ENCODE measurements at places on chromosomes 2 and 18.

DNA sequence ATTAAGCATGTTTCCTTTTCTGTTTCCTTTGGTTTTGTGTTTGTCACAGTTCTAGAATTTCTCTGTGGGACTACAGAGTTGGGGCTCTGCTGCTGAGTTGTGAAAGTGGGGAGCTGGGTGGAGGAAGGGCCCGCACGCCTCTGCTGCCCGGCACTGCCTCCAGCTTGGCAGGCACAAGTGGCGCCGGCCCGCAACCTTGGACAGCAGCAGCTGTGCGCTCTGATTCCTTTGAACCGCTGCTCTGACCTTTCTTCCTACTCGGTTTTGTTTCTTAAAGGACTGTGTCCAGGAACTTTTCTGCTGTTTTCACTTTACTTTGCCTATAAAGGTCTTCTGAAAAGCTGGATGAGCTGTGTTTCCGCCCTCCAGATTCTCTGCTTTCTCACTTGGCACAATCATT lies 137.6 kb upstream of the ALPP start:
- DNase-seq: no peak

DNA sequence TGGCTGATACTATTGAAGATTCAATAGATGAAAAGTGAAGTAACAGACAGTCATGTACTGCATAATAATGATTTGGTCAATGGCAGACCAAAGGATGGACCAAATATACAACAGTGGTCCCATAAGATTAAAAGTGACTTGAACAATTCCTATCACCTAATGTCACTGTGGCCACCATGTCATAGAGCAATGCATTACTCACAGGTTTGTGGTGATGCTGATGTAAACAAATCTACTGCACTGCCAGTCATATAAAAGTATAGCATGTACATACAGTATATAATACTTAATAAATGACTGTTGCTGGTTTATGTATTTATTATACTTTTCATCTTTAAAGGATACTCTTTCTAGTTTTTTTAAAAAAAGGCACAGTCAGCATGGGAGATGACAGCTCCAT lies 99.9 kb downstream of the USP34 start:
- DNase-seq: peak; percentile 16

DNA sequence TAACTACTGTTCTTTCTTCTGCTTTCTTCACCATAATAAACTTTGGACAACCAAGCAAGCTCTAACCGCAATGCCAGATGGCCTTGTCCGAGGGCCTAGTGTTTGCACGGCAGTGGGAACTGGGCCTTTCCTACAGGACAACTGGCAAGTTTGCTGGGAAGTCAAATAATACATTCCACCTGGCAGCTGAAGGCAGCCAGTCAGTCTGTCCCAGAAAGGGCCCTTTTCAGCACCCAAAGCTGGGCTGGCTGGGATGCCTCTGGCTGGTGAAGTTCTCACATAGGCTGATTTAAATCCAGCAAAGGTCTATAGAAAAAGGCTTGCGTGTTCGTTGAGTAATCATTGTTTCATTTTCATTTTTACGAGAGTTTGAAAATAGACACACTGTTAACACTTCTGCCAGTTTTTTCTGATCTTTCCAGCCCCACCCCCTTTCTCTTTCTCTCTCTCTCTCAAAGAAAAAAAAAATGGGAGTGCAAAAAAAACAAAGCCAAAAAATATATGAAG lies 110.0 kb upstream of the EPAS1 start:
- peak; percentile 83 for DNase-seq

DNA sequence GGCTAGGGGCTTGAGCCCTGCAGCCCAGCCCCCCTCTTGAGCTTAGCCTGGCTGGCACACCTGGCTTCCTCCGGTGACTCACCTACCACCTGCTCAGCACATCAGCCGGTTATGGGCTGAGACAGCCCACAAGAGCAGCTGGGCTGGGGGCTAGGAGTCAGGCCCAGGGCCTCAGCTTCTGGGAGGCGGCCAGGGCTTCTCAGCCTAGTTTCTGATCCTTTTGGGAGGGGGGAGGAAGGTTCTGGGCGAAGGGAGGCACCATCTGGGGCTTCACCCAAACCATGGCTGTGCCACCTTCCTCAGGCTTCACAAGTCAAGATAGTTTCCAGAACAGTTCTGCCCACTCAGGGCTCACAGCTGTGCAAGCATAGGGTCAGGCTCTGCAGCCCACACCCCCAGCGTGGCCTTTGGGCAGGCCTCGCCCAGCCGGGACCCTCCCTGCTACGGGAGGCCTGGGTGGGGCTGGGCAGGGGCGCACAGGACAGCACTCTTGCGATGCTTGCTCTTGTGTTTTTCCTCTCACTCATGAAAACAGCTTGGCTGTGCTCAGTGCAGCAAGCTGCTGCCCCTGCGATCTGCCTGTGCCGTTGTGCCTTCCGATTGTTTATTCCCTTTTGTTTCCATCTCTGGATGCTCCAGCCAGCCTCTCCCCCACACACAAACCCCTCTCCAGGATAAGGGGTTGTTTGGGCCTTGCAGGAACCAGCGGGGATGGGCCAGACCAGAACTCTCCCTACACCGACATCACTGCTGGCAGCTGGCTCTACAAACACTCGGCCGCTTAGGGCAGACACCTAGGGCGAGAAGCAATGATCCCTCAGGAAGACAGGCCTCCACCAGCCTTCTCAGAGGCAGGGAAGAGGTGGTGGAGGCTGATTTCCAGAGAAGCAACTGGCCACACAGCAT lies 26.1 kb upstream of the SEMA4C start:
- no peak for DNase-seq

GRCh38 chr2:10534514-10535250 lies 86.6 kb upstream of the ODC1 start:
- no peak for DNase-seq

- DNase-seq: no peak
Observed at GRCh38 chr18:60506682-60507081, 134.1 kb upstream of the MC4R start.

- DNase-seq: no peak
Observed at GRCh38 chr2:27946530-27947060, 56.1 kb downstream of the BABAM2 start.

- no peak for DNase-seq
Observed at GRCh38 chr2:45435316-45435715, 175.8 kb downstream of the SRBD1 start.

- DNase-seq: no peak
Observed at GRCh38 chr18:73896685-73897084, 250.9 kb downstream of the FBXO15 start.

DNA sequence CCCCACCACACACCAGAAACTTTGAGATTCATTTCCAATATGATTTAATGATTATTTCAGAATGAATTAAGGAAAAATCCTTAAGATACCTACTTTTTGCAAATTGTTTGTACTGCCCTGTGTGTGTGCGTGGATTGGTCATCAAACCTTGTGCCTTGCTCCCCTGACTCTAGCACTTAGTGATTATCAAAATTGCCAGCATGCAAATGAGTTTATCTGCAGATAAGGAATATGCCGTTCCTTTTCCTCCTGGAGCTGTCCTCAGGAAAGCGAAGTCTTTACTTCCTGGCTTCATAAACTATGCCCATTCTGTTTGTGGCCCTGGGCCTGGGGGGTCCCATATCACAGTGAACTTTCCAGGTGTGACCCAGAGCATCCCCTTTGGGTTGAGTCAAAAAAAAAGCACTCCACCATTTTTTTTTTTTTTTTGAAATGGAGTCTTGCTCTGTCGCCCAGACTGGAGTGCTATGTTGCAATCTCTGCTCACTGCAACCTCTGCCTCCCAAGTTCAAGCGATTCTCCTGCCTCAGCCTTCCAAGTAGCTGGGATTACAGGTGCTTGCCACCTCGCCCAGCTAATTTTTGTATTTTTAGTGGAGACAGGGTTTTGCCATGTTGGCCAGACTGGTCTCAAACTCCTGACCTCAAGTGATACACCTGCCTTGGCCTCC lies 11.4 kb downstream of the CHMP1B start:
- DNase-seq: no peak

DNA sequence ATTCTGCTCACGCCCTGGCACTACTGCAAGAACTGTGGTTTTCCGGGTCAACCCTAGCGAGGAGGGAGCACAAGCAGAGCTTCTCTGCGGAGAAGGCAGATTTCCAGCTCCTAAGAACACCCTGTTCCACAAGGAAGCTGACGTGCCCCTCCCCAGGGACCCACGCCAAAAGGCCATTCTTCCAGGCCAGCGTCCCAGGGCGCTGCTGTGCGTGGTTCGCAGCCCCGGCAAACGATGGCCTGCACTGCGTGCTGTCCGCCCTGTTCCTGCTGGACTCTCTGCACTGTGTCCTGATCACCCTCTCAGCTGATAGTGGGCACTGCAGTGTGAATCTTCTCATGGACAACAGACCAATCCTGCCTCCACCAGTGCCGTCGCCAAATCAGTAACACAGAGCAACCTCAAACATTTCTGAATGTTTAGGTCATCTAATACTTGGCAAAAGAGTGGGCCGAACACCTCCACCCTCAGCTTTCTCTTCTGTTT lies 49.1 kb downstream of the ADI1 start:
- no peak for DNase-seq

- no peak for DNase-seq
Observed at GRCh38 chr2:80035749-80036285, 268.7 kb downstream of the LRRTM1 start.

DNA sequence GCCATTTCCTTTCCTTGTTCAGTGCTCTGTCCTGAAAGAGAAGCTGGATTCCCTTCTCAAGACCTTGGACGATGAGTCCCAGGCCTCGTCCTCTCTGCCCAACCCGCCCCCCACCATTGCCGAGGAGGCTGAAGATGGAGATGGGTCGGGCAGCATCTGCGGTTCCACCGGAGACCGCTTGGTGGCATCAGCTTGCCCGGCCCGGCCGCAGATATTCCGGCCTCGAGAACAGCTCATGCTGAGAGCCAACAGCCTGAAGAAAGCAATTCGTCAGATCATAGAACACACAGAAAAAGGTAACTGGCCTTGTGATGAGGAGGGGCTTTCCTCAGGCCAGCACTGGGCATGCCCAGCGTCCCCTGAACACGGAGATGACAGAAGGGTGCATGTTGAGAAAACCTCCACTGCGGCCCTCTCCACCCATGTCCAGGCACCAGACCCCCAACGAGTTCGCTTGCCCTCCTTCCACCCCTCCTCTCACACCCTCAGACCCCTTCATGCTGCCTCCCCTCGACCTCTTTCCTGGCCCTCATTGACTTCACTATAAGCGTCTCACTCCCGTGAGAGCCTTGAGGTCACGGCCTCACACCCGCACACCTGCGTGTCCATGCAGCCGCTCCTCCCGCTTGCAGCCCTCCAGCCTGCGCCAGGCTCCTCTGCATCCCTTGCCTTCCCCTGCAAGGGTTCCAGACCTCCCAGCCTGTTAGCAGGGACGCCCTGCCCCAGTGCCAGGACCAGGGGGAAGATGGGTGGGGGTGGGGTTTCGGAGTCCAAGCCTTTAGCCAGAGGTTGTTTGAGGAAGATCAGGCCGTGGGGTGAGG lies 95.0 kb downstream of the DGKD start:
- DNase-seq: no peak

DNA sequence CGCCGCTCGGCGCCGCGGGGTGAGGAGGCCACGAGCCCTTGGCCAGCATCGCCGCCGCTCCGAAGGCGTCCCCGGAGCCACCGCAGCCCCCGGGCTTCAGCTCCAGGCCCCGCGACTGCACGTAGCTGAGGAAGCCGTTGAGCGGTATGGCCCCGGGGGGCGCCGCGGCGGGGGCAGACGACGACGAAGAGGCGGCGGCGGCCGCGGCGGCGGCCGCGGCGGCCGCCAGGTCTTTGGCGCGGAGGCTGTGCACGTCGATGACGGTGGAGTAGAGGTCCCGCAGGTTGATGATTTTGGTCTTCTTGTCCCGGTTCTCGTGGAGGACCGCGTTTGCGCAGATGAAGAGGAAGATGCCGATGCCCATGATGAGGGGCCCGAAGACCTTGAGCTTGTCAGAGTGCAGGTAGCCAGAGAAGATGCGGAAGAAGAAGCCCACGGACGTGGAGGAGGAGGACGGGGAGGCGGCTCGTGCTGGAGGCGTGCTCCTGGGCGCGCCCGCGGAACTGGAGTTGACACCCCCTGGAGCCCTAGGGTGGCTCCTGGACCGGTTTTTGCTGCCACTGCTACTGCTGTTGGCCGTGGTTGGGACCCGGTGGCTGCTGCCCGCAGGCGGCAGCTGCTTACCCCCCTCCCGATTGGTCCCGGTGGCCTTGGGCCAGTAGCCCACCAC lies 4.0 kb downstream of the TMEM200C start:
- DNase-seq: no peak

DNA sequence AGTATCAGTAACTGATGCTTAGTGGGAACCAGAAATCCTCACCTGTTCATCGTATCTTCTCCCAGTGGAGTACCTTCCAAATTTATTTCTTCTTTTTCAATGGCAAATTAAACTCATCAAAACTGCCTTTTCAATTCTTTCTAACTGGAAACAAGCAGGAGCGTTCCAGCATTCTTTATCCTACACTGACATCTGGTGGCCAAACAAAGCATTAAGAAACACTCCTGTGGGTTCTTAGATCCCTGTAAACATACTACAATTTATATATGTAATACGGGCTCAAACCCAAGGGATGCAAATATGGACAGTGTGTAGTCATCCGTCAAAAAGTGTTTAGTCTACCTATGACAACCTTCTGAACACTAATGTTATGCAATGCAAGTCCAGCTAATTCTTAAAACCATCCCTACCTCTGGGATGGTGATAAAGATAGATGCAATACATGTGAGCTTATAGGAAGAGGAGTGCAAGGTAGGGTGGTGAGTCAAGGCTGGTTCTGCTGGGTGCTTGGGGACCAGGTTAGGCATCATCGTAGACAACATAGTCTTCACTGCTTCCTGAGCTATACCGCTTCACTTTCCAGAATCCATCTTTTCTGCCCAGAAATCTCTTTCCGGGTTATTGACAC lies 375.0 kb downstream of the CTNNA2 start:
- peak; percentile 51 for DNase-seq

- DNase-seq: no peak
Observed at GRCh38 chr2:26670171-26670570, 22.4 kb upstream of the KCNK3 start.

DNA sequence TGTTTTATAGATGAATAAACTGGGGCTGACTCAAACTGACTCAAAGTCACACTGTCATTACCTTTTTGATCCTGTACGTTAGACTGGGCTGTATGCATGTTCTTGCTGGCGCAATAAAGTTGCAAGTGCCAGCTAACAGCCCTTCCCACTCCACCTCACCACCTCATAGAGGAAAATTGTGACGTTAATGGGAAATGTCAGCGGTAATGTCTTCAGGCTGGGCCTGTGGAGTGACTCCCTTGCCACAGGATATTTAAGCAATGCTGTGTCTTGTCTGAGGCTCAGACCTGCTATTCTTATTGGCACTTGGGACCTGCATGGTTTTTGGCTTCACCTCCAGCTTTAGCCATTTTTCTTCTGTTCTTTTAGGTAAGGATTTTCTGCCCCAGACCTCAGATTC lies 25.2 kb upstream of the CASP10 start:
- no peak for DNase-seq

GRCh38 chr18:77065221-77065981 lies 67.2 kb downstream of the MBP start:
- peak; percentile 91 for DNase-seq

GRCh38 chr18:4672162-4672561 lies 217.1 kb upstream of the DLGAP1 start:
- no peak for DNase-seq

Measured in activated CD4-positive, alpha-beta T cell treated with anti-CD3 and anti-CD28 coated beads, Interleukin-10, Interleukin-2, amounts not matched to agents 100 ng/mL and 50 ng/mL, durations not matched to agents 16 hours and 8 hours (primary cell).